ENCODE measurements at places on chromosomes 6 and 20.

GRCh38 chr20:38447251-38447661 is 12.1 kb upstream of the SNHG17 start:
- no peak for DNase-seq

DNA sequence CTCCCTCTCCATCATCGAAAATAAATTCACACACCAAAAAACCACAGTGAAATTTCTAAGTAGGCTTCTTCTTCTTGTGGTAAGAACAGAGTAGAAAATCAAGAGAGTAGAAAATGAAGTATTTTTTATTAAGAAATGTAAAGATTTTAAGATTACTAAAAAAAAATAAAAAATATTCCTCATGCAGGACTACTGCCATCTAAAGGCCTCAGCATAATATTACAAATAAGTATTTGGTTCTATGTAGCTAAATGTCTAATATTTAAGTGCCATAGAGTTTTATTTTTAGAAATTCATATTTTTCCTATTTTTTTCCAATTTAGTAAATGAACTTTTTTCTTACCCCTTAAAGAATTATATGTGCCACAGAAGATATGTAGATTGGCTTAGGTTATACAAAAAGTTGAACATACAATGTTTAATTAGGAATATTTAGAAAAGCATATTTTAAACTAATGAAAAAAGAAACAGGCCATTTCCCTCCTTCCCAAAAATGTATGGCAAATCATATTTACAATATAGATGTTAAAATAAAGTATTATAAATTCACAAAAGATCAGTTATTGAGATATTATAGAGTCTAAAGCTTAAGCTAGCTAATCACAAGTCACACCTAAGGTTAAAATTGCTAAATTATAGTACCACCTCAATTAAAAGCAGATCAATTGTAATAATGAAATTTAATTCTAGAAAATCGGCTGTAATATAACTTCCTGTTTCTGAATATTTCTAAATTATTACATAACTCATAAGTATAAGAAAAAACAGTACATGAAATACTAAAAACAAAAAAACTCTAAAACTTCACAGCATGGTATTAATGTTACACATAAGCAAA is 3.5 kb upstream of the NT5DC1 start:
- DNase-seq = no peak

DNA sequence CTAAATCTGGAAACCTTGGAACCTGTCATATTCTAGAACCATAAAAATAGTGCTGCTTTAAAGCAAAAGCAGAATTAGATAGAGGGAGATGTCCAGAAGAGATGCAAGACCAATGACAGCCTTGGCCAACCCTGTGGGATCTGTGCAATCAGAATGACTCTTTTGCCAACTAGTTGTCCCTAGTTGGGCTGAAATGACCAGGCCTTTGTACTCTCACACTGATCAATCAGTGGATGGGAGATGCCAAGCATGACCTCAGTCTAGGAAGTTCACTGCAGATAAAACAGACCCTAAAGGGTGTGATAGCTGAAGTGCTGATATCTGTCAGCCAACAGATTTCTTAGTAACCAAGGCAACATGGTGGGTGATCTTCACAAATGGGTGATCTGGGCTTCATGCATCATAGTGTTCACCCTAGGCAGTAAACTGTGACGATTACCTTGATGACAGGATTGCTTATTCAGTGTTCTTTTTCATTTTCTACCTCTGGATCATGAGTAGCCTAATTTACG is 52.1 kb downstream of the BCKDHB start:
- DNase-seq = no peak

DNA sequence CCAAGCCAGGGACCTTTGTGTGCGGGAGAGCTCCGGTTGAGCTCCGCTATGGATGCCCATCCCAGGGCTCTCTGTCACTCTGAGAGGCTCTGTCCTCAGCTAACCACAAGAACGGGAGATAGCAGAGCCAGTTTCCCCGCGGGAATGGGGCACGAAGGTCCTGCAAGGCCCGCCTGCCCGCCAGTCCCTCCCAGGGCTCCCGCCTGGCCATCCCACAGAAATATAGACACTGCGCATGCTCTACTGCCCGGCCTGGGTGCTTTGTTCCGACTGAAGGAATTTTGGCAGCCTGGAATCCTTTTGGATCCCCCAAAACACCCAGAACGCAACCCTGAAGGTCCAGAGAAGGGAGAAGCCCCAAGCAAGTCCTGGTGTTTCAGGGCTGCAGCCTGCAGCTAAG is 8.6 kb upstream of the DEFB110 start:
- DNase-seq = no peak

DNA sequence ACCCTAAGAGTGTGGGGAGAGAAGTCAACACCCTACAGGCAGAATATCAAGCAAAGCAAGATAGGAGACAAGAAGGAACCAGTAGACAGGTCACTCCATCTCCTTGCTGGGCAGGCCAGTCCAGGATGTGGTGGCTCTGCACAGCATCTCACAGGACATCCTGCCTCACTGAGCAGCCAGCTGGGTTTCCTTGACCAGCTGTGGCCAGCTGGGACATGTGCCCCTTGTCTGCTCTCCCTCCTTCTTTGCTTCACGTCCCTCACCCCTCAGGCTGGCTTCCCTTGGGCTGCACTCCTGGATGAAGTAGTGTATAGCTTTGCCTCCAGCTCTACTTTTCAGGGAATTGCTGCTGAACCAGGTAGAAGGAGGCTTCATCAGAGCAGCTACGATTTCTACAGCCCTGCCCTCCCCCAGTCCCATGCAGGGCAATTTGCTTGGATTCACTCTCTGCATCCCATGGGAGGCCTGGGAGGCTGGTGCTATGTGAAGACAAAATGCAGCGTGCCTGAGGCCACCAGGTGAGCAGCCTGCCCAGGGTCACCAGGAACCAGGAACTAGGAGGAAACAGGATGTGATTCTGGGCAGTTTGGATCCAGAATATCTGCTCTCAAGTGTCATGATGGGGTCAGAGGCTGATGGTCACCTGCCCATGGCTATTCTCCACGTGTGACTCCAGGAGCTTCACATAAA is 110.0 kb upstream of the PMEPA1 start:
- no peak for DNase-seq

GRCh38 chr6:31897612-31898382 is at the start of gene EHMT2:
Gene EHMT2 (minus strand): TSS chr6:31897698. CDS start chr6:31897677, 21 bp downstream.
- DNase-seq = peak; percentile 69

- DNase-seq = peak; percentile 22
Measured at GRCh38 chr20:63223121-63223825, 7.3 kb upstream of the YTHDF1 start.

DNA sequence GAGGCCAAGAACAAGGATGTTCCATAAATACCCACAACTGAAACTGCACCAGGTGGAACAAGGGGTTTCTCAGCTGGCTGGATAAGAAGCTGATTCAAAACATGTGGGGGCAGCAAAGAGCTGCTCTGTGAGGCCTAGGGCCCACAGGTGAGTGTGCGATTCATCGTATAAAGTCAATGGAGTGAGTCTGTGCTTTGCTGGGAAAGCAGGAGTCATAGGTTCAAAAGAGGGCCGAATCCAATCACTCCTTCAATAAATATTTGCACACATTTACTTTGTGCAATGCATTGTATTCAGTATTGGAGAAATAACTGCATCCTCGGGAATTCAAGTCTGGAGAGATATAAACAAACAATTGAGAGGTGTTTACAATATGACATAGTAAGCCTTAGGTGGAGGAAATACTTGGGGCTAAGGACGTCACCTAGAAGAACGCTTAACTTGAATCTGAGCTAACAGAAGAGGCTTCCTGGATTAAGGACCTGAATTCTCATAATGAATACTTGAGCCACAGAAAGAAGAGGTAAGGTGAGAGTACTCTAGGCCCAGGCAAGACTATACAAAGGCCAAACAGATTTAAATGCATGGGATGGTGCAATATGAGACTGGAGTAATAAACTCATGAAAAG is 83.7 kb upstream of the TMEM30A start:
- no peak for DNase-seq

GRCh38 chr20:54174457-54175175 is 830 bp upstream of the CYP24A1 start:
- no peak for DNase-seq

DNA sequence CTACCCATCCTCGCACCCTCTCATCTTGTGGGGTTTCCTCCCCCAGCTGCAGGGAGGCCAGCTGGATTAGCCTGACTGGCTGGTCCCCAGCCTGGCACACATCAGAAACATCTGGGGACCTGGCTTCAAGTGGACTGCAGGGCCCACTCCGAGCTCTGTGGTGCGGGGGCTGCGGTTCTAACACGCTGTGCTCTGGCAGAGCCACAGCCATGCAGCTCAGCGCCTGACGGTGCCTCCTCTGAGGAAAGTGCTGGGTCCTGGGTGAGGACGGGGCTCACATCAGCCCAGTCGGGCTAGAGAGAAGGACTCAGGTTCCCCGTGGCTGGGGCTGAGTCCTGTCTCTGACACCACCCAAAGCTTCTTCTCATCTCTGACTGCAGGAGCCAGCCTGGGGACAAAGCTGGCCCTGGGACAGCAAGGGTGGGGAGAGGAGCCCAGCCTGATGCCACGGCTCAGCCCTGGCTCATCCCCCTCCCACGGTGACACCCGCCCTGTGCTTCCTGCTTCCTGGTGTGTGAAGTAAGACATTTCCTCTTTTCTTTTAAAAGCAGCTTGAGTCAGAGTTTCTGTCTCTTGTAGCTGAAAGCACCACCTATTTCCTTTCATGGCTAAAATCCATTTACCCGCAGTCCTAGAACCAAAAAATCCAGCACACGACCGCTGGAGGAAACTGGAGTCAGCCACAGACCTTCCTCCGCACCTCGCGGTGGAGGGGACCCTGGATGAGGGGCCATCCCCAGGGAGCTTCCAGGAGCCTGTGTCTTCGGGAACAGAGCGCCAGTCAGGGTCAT is 127.4 kb upstream of the AFDN start:
- no peak for DNase-seq
